Pulmonary artery endothelial cell (primary cell): ENCODE measurements at places on chromosomes 6 and 20. TPM values are rescaled to one million over a fixed set of nuclear protein-coding genes. Genes with fewer than 3 reads are reported as not detected.

The AVP gene
- total RNA-seq = not detected in 2 replicates

The GPX5 gene
- not detected in 2 replicates for total RNA-seq

The TPMT gene
- total RNA-seq = 20.8 and 21.0 TPM in 2 replicates

The TRIM26 gene
- 25.2 and 31.7 TPM in 2 replicates for total RNA-seq

The PSMA7 gene
- total RNA-seq = 463 and 570 TPM in 2 replicates

The NKX2-2 gene
- total RNA-seq = not detected in 2 replicates

The ALDH8A1 gene
- total RNA-seq = 0.46 and 1.1 TPM in 2 replicates

The CHMP4B gene
- total RNA-seq = 48.8 and 52.8 TPM in 2 replicates

The CST4 gene
- total RNA-seq = not detected in 2 replicates

- no peak for DNase-seq
These were observed 224.5 kb upstream of the AGPAT4 start for GRCh38 chr6:161498359-161498758.

- DNase-seq = no peak
These were observed 64.3 kb downstream of the CDH4 start for GRCh38 chr20:61316346-61316745.

DNA sequence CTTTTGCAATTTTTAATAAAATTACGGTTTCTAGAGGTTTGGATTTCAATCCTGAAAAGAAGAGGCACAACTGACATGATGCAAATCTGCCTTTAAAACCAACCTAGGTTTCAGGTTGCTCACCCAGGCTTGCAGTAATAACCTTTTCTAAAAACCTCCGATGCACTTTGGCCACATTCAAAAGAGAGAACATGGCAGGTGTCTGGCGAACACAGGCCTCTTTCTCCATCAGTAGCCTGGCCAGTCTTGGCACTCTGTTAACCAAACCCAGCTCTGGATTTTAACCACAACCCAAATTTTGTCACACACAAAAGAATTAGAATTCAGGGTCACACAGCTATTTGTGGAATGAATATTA is 55.8 kb upstream of the MAFB start:
- no peak for DNase-seq

DNA sequence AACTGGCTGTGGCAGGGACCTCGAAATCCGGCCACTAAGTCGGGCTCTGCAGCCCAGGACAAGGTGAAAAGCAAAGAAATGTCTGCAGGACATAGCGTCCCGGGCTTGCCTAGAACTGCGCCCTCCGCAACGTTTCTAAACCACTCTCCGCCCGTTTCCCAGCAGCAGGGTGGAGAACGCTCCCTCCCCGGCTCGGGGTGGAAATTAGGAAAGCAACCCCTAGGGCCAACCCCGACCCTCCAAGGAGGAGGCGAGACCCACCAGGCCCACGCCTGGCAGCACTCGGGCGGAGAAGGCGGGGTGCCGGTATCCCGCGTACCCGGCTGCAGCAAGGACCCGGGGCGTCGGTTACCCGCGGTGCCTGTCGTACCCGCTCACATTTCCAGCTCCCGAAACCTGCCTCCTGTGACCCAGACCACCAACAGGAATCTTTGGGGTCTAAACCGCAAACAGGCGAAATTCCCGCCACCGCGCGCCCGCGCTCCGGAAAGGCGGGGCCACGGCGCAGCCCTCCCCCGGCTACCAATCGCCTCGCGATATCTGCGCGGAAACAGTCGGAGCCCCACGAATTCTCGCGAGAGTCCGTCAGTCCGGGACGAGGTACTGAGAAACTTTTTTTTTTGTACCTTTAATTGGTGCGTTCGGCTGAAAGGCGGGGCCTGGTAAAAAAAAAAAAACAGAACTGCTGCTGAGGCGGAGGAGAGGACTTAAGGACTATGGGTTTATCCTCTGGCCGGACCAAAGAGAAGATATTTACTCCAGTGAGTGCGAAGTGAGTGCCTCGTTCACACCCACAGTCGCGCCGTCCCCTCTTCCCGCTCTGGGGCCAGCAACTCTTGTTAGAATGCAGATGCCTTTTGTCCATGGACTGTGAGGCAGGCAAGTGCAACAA is at the start of gene MMS22L:
MMS22L (minus strand) TSS at position 491 of the 892 bp plus-strand sequence. CDS start 739 bp downstream, outside the sequence.
- DNase-seq = peak; percentile 73

DNA sequence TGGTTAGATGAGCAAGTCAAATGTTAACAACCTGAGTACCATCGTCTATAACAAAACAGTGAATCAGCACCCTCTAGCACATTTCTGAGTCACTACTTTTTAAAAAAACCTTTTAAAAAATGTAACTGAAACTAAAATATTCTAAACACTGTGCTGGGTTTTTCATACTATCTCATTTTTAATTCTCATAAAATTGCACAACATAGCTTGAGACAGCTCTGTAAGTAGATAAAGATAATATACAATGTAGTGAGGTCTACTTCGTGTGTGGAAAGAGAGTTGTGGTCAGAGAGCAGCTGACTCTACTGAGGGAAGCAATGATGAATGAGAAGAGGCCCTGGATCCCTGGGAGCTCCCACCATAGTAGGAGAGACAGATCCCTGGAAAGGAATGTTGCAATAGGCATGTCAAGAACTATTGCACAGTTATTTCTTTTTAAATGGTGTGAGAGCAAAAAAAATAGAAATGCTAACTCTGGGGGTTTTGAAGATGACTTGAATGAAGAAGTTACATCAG is 13.6 kb upstream of the CALHM6 start:
- no peak for DNase-seq

GRCh38 chr6:56573624-56574023 is 69.1 kb downstream of the DST start:
- DNase-seq = no peak

- DNase-seq = no peak
These were observed 40.2 kb downstream of the PLEKHG1 start for GRCh38 chr6:150639823-150640331.

DNA sequence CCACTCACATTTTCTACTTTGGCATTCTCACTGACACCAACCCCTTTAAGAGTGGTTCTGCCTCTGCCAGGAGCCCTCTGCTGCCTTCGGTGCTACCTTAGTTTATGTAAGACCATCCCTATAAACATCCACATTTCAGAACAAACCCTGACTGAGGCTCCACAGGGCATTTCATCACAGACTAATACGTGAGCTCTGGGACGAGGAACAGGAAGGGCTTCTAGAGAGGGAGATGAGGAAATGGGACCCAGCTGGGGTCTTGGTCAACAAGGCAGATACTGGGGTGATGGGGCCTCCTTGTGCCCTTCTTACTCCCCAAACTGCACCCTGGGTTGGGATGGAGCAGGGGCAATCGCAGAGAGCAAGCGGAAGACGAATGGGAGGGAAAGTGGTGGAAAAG is 86.5 kb upstream of the FYN start:
- no peak for DNase-seq

DNA sequence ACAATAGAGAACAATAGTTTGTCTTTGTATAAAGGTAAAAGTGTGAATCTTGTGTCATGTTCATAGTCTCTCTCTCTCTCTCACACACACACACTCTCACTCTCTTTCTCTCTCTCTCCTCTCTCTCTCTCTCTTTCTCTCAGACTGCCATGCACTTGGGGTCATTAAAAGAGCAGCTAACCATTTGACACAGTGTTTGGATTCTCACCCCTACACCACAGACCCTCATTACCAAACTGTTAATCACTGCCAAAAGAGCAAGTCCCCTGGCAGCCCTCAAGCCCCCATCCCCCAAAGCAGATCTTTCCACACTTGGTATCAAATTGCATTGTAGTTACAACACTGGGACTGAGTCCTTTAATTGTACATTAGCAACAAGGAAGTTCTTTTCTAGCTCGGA is 305.8 kb upstream of the RSPO3 start:
- DNase-seq = no peak

- no peak for DNase-seq
These were observed 3.7 kb downstream of the FBXO5 start for GRCh38 chr6:152979116-152979515.

DNA sequence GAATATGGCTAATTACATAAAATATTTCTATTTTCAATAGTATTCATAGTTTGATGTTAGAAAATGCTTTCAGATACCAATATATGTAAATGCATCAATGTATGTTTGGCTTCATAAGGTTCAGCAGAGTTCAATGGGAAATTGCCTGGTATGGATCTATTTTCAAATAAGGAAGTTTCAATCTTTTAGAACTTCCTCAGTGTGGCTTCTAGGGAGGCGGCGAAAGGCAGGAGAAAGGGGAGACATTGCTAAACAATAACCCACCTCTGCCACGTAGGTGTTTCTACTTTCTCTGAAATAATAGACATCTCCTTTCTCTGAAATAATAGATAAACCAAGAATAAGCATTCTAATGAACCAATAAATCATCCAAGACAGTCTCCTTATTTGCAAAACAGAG is 237.7 kb upstream of the RAB32 start:
- DNase-seq = no peak

- DNase-seq = no peak
These were observed 98.7 kb upstream of the RIPOR2 start for GRCh38 chr6:25034431-25034921.

- DNase-seq = no peak
These were observed 22.3 kb downstream of the FAM50B start for GRCh38 chr6:3871515-3871914.

- DNase-seq = no peak
These were observed 485 bp downstream of the TGIF2 start for GRCh38 chr20:36573798-36574365.

DNA sequence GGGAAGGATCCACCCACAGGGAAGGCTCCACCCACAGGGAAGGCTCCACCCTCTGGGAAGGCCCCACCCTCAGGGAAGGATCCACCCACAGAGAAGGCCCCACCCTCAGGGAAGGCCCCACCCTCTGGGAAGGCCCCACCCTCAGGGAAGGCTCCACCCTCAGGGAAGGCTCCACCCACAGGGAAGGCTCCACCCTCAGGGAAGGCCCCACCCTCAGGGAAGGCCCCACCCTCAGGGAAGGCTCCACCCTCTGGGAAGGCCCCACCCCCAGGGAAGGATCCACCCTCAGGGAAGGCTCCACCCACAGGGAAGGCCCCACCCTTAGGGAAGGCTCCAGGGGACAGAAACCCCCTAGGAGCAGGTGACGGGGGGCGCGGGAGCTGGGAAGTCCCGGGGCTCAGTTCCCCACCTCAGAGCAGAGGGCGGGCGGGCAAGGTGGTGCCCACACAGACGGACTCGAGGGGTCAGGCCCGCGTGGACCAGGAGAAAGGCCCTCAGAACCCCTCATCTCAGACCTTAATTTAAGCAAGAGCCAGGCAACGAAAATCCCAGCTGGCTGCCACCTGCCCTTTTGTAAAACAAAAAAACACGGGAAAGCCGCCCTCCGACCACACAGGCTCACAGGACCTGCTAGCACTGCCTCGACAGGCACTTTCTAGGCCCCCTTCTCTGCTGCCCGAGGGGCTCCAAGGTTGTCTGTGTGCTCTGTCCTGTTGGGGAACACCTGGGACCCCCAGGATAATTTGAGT is 39.7 kb downstream of the KCNQ2 start:
- DNase-seq = no peak

GRCh38 chr6:148345176-148345575 is 2.5 kb downstream of the SASH1 start:
- no peak for DNase-seq

GRCh38 chr6:75813476-75814250 is 64.6 kb downstream of the MYO6 start:
- no peak for DNase-seq

GRCh38 chr20:1456300-1456699 is 10.3 kb downstream of the NSFL1C start:
- DNase-seq = no peak

DNA sequence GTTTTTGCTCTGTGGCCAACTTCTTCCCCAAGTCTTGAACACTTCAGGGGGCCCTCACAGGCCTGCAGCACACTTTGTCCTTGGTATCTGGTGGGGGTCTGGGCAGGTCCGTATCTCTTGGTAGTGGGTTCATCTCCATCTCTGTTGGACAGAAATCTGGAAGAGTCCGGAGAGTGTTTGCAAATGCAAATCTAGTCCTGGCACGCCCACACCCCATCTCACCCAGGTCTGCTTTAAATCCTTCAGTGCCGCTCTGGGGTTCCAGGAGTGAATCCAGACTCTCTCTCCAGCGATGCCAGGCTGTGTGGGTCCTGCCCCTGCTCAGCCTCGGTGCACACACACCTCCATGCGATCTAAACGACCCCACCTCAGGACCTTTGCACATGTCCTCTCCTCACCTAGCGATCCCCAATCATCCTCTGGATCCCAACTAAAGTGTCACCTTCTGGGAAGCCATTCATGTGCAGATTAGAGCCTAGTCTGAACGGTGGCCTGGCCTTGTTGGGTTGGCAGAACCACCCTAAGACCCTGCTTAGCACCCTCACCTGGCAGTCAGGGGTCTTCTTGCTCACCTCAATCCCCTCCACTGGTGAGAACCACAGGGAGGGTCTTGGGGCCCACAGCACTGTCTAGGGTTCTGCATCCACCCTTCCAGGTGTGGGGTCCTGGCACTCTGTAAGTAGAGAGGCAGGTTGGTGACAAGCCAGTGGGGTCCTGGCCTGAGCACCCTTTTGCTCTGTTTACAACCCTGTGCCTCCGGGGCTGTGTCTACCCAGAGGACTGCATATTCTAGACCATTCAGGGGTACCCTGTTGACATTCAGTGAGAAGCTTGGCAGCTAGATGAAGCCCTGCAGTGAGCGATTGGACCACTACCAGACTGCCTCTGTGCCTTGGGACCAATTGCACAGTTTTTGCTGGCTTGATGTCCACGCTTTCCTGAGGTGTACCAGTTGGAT is 100.8 kb downstream of the SYCP2 start:
- DNase-seq = no peak

DNA sequence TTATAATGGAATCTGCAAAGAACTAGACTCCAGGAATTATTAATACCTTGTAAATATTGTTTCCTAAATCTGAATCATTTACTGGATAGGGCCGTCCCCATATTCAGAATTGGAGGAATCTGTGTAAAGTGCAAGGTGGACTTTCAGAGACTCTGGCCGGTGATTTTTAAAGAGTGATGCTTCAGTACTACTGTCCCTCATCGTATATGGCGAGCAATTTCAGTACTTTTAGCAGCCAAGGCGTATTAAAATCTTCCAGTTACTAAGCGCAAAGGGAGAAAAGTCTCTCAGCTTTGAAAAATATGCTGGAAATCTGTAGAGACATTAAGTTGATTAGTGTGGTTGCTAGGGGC is 483 bp downstream of the SMIM26 start:
- DNase-seq = no peak

DNA sequence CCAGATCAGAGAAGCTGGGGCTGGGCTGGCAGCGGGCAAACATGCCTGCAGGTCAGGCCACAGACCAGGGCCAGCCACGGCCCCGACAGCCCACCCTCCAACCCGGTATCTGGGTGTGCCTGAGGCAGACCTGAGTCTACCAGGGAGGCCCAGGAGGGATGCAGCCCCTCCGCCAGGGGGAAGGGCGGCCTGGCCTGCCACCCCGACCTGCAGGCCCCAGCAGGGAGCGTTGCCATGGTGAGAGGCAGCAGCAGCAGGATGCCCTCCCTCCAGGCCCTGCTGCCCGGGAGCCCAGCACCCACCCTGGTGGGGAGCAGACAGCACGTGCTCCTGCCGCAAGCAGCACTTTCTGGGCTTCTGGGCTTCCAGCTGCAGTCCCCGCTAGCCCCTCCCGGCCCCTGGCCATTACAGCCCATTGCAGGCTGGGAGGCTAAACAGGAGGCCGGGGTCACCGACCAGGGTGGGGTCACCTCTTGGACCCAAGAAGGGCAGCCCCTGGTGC is 3.8 kb upstream of the EEF1A2 start:
- DNase-seq = no peak
